NCI-H1092 (cell line): ENCODE measurements at places on chromosomes 7 and 10.

- no peak for DNase-seq
Observed at GRCh38 chr10:62352356-62352970, 21.7 kb upstream of the ZNF365 start.

DNA sequence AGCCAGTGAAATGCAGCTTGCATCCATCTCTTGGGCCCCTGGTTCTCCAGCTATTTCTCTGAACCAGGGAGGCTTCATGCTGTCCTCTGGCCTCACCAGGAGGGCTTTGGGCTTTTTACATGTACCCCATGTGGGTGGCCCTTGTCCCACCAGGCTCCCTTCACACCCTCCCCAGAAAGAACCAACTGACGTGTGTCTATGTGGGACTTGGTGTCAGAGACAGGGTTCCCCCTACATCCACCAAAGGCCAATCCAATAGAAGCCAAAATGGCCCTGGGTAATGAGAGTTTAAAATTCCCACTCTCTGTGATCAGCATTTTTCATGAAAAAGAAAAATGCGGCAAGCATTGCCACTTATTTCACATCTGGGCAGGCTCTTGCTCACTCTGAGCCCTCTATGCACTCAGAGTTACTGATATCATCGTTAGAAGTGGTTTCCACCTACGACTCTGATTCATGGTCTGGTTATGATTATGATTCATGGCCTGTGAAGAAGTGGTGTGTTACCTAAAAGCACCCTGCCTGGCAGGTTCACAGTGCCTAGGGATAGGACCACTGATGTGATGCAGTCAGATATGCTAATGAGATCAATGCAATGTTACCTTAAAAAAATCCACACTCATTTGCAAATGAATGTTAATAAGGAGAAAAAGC lies 133.5 kb downstream of the BUB3 start:
- DNase-seq, result no peak

DNA sequence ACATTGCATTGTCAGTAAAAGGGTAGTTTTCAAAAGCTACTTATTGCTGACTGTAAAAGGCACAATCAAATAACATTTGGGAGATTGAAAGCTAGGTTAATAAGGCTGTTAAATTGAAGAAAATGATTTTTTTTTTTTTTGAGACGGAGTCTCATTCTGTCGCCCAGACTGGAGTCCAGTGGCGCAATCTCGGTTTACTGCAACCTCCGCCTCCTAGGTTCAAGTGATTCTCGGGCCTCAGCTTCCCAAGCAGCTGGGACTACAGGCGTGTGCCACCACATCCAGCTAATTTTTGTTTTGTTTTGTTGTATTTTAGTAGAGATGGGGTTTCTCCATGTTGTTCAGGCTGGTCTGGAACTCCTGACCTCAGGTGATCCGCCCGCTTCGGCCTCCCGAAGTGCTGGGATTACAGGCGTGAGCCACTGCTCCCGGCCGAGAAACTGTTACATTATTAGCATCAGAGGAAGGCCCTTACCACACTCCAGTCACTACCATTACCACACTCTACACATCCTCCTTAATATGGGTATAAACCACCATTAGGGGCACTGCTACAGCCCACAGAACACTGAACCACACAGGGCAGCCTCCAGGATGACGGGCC lies 1.0 kb downstream of the CYP51A1 start:
- no peak for DNase-seq

DNA sequence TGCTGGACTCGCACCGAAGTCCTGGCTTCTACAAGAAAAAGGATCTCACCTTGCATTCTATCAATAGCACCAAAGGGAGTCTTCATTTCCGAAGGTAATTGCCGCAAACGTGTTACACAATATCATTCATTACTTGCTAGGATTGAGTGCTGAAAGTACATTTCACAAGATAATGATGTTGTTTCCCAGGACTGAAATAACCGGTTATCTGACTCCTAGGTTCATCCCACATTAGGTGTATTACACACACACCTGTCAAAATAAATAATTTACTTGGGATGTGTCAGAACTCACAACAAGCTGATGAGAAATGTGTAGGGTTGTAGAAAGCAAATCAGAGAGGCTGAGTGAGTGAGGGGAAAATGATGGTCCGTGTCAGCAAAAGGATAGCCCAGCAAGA lies 219.4 kb upstream of the RHOBTB1 start:
- DNase-seq, result no peak

DNA sequence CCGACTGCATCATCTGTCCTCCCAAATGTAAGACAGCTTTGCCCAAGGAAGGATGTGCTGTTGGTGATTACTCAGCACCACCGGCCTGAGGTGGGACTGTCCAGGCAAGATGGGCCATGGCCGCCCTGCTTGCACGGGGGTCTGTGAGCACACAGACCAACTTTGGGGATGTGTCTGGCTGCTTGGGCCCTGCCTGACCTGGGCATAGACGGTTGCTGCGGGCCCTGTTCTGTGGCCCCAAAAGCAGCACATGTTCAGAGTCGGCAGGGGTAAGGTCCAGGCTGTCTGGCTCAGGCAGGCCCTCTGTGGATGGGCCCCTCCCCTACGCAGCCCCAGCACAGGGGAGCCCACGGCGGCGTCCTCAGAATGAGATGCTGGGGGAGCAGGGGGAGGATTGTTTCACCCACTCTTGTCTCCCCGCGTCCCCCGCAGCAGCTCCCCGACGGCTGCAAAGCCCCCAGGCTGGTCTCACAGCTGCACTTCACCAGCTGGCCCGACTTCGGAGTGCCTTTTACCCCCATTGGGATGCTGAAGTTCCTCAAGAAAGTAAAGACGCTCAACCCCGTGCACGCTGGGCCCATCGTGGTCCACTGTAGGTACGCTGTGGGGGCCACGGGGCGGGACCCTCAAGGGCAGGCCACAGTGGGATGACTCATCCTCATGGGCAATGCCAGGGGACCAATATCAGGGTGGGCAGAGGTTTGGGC lies 58.4 kb downstream of the MKI67 start:
- no peak for DNase-seq

- no peak for DNase-seq
Observed at GRCh38 chr7:91979590-91979989, 38.9 kb downstream of the AKAP9 start.

GRCh38 chr7:74164985-74165456 lies 9.1 kb upstream of the EIF4H start:
- DNase-seq, result no peak

- no peak for DNase-seq
Observed at GRCh38 chr7:134444198-134444960, 14.5 kb downstream of the AKR1B1 start.

DNA sequence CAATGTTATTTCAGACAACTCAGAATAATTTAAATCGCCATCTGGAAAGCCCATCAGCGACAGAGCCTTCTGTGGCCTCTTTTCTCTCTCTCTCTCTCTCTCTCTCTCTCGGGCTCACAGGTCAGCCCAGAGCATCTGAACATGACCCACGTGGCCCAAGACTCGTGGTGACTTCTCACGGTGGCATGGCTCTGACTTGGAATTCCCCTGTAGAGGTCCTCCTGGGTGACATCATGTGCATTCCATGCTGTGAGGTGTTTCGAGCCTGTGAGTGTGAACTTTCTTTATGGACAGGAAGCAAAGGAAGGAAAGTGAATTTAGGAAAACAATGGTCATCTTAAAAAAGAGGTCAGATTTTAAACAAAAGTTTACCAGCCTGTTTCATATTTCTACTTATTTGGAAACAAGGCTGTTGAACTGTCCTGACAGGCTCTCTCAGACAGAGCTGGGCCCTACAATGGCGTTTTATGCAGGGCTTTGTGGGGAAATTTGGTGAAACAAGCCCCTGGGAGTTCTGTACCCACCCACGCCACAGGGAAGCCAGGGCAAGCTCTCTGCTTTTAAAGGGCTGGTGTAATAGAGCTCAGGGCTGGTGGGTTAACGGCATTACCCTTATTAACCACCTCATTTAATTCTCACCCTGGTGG lies 359.7 kb upstream of the ZNF32 start:
- DNase-seq, result no peak

DNA sequence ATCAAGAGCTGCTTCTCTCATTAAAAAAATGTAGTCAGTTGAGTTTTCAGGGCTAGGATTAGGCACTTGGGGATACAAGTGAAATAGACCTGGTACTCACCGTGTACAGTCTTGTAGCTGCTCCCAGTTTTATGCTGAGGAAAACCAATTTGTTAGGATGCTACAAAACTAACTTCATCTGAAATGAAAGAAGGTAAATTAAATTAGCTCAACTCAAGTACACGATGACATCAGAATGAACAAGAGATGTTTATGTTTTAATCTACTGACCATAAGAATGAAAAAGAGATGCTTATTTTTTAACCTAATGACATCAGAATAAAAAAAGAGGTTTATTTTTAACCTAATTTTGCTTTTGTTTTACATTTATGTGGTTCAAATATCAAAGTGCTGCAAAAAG lies 73.7 kb downstream of the AP3M1 start:
- no peak for DNase-seq

- DNase-seq, result no peak
Observed at GRCh38 chr7:149644754-149645153, 128.6 kb downstream of the ZNF467 start.

DNA sequence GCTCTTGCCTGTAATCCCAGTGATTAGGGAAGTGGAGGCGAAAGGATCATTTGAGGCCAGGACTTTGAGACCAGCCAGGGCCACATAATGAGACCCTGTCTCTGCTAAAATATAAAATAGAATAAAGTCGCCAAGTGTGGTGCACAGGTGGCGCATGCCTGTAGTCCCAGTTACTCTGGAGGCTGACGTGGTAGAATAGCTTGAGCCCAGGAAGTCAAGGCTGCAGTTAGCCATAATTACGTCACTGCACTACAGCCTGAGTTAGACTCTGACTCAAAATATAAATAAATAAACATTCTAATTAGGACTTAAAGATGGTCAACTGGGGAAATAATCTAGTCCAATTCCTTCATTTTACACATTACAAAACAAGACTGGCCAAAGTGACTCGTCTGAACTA lies 768 bp downstream of the CHCHD2 start:
- DNase-seq, result no peak

DNA sequence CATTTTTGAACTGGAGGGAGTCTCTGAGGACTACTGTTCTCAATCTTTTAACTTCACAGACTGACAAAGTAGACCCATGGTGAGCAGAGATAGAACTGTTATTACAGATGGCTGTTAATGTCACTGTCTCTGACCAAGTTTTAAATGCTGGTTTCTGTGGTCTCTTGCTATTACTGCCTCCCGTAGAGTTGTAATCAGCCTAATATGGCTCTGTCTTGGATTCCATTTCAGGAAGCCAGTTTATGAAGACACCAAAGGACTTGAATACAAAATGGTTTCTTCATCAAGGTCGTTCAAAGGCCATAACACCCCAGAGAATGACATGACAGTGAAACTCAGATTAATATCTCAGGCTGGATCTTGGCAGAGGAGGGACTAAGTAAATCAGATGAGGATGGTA lies 3.9 kb downstream of the SFRP4 start:
- DNase-seq, result no peak

GRCh38 chr10:3263747-3264146 lies 91.2 kb upstream of the PITRM1 start:
- no peak for DNase-seq

GRCh38 chr10:35638101-35638500 lies 4.0 kb downstream of the FZD8 start:
- no peak for DNase-seq

DNA sequence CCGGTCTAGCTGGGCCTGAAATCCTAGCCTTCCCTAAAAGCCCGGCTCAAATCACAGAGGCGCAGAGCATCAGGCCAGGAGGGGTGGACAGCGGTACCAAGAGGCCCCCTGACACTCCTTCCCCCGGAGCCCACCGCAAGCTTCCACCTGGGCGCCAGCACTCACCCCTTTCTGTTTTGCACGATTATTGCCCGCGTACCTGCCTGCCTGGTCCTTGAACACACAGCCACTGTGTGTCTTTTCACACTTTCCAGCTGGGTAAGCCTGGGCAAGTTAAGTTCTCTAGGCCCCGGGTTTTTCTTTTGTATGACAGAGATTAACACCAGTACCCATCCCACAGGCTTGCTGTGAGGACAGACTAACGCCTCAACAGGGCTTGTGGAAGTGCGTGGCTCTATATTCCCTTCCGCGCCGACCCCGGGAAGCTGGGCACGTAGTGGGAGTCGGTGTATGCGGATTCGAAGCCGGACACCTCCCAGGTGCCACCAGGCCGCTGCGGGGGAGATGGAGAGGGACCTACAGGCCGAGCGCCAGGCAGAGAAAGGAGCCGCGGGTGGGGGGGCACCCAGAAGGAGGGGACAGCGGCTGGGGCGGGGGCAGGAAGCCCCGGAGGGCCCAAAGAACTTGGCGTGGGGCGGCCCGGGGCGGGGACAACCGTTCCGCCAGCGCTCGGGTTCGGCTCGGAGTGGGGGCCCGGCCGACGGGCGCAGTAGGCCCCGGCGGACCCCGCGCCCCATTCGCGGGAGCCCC lies 792 bp downstream of the ZNF746 start:
- DNase-seq, result no peak

DNA sequence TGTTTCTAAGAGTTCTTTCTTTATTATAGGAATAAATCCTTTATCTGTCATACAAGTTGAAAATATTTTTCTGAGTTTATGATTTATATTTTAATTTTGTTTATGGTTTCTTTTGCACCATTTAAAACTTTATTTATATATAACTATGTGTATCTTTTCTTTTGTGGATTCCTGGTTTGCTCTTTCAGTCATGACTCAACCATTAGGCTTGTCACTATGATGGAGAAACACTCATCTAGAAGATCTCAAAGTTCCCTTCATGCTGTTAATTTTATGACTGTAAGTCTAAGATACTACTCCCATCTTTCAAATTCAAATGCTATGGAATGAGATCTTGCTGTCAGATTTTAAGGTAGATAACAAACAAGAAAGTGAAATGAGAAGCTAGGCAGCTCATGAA lies 199.5 kb downstream of the INHBA start:
- no peak for DNase-seq

GRCh38 chr7:116021237-116021636 lies 9.3 kb downstream of the TFEC start:
- DNase-seq, result no peak

DNA sequence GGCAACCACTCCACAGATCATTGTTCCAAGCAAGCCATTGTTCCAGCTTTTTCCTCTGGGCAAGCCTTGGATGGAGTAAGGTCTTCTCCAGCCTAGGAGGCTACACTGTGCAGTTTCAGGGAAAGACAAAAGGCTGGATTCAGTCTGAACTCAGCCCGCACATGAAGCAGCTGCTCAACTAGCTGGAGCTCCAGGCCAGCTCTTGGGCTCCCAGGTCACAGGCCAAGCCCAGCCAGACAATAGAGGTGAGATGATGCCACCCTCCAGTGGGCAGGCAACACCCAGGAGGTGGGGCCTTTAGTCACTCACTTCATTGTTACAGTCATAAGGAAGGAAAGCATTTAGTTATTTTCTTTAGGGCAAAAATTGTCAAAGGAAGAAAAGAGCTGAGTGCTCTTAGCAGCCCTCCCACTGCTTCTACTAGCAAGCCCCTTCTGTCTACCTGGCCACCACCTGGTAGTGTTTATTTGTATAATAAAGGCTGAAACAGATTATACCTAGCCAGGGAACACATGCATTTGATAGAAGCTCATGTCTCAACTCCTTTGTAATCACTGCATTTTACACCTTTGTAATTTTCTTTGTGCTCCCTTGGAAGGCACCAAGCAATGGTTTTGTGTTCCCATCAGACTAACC lies 253.4 kb downstream of the WDR11 start:
- no peak for DNase-seq

- no peak for DNase-seq
Observed at GRCh38 chr10:36344240-36345174, 702.4 kb upstream of the FZD8 start.

- no peak for DNase-seq
Observed at GRCh38 chr7:20444030-20444800, 113.5 kb downstream of the ITGB8 start.
